NCI-H526 (cell line): ENCODE measurements at places on chromosomes 1 and 21.

- DNase-seq: no peak
Observed at GRCh38 chr1:245226203-245226499, 71.4 kb downstream of the KIF26B start.

GRCh38 chr1:34235594-34235993 lies 58.9 kb downstream of the C1orf94 start:
- DNase-seq: no peak

- DNase-seq: no peak
Observed at GRCh38 chr1:16187748-16188401, 24.6 kb downstream of the ARHGEF19 start.

DNA sequence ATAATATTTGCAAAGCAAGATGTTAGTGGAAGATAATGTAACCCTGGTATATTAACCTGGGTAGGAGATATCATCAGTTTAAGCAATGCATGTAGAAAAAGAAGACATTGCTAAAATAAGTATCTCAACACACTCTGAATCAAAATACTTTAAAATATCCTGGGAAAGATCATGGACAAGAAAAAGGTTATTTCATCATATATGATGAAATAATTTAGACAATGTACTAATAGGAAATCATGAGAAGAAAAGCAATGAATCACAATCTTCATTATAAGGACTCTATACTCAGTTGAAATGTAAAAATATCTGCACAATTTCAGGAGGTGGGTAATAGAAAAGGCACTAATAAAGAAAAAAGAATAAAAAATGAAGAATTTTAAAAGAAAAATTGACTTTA lies 158.8 kb downstream of the KCNT2 start:
- no peak for DNase-seq

- DNase-seq: no peak
Observed at GRCh38 chr1:247421074-247421473, 5.1 kb downstream of the NLRP3 start.

DNA sequence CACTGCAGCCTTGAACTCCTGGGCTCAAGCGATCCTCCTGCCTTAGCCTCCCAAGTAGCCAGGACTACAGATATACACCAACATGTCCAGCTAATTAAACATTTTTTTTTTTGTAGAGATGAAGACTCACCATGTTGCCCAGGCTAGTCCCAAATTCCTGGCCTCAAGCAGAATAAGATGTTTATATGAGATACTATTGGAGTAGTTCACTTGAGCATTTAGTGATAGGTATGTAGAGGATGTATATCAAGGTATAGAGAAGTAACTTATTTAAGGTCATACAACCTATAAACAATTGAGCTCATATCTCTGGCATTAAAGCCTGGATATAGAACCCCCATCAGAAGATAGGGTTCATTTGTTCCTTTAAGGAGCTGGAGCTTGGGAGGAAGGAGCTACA lies 4.6 kb upstream of the TMEM269 start:
- DNase-seq: no peak

DNA sequence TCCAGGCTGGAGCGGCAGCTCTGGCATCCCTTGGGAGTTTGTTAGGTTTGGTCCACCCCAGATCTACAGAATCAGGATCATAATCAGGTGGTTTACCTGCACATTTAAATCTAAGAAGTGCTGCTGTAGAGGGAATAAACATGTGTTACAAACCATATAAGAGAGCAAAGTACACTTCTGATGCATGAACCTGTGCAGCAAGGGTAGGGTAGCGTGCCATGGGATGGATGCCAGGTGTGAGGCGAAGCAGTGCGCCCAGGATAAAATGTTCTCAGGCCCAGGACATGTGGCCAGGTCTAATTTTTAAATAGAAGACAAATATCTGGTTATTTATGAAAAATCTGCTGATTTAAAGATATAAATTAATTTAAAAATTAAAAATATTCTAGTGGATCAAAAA lies 308.8 kb upstream of the USP24 start:
- DNase-seq: no peak

- DNase-seq: peak; percentile 88
Observed at GRCh38 chr1:229203030-229203751, 67.7 kb upstream of the RAB4A start.

DNA sequence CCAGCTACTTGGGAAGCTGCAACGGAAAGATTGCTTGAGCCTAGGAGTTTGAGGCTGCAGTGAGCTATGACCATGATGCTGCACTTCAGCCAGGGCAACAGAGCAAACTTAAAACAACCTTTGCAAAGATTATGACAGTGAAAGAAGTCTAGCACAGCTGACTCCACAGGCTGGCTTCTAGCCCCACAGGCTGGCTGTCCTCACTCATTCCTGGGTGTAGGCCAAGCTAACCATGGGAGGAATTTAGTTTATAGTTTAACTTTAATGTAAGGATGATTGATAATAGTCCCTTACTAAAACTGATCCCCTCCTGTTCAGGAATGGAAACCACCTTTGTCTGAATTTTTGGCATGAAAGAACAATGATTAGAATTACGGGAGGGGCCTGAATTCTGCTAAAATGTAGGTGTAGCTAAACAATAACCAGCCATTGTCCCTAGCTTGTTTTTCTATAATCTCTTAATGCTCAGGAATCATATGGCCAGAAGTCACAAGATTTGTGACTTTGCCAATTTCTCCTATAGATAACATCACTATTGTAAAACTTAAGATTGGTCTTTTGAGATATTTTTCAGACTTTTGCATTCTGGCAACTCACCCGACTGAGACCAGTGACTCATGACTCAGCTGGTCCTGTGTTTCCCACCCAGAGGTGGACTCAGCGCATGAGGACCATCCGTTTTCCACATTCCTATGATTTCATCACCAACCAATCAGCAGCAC lies 28.1 kb upstream of the SGIP1 start:
- no peak for DNase-seq
